ENCODE measurements at places on chromosomes 16 and 17.

- no peak for DNase-seq
Measured at GRCh38 chr17:61007980-61008379, 330.3 kb downstream of the BCAS3 start.

GRCh38 chr16:77723108-77723514, 797 bp downstream of the NUDT7 start:
- no peak for DNase-seq

DNA sequence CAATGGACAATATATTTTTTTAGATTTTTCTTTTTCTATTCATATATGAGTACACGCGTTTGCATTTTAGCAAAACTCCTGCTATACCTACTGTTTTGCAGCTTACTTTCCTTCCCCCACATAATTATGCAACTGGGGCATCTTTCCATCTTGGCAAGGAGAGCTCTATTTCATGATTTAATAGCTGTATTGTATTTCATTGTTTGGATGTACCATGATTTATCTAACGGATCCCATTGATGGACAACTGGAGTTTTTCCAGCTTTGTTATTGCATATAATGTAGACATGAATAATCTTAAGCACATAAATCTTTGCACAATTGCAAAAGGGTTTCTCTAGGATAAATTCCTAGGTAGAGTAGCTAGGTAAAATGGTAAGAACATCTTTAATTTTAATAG, 133.9 kb downstream of the PITPNC1 start:
- no peak for DNase-seq

GRCh38 chr17:68849673-68850610, 105.2 kb downstream of the ABCA8 start:
- DNase-seq: no peak

GRCh38 chr16:8530752-8531384, 59.4 kb downstream of the TMEM114 start:
- no peak for DNase-seq

- no peak for DNase-seq
Measured at GRCh38 chr17:21196126-21196525, 17.8 kb downstream of the TMEM11 start.

GRCh38 chr17:78696016-78696982, 85.8 kb downstream of the CYTH1 start:
- no peak for DNase-seq

DNA sequence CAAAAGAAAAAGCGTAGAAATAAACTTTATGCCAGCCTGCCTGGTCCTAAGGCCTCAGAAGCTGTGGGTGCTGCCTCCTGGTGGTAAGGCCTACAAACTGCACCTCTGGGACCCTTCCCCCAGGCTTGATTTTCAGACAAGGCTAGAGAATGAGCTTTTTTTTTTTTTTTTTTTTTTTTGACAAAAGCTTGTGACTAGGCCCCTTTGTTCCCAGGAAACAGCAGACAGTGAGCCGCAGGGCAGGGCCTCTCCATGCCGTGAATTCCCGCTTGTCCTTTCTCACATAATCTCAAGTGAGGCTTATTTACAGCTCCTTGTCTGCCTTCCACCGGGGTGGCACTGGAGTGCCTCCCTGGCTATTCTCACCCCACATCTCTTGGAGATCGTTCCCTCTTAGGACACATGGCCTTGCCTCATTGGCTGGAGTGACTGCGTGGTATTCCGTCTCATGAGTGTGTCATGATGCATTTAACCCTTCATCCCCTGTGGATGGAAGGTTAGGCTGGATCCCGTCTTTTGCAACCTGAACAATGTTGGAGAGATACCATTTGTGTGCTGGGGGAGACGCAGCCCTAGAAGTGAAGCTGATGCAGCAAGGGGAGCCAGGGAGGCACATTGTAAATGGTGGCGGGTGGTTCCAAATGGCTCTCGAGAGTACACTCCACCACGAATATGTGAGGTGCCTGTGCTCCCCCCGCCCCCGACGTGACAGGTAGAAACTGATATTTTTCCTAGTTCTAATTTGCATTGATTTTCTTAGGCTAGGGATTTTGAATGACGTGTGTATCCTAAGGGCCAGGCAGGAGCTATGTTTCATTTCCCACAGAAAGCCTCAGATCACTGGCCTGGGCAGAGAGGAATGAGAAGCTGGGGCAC, 49.6 kb downstream of the USP22 start:
- DNase-seq: peak; percentile 36

GRCh38 chr16:70508752-70509151, 14.6 kb downstream of the COG4 start:
- no peak for DNase-seq

DNA sequence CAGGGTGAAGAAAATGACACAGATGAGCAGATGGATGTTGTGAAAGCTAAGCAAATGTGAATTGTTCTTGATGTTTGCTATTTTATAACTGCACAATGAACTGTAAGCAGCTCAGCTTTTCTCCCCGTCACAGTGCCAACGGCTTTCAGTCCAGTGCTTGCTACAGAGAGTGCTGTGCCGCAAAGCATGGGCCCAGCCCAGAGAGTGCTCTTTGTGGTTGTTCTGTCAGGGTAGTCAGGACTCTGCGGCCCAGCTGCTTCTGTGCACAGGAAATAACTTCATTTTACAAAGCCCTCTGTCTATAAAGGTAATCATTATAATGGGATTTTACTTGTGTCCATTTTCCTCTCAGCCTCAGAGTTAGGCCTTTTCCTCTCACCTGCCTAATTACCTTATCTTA, 39.1 kb downstream of the CDRT15 start:
- DNase-seq: peak; percentile 31

- no peak for DNase-seq
Measured at GRCh38 chr17:42682722-42683403, 532 bp downstream of the CNTNAP1 start.

- DNase-seq: no peak
Measured at GRCh38 chr17:12994341-12995074, 23.3 kb downstream of the ELAC2 start.

GRCh38 chr16:88066234-88066633, 115.0 kb downstream of the BANP start:
- DNase-seq: no peak

GRCh38 chr17:9109933-9110332, 88.6 kb downstream of the NTN1 start:
- DNase-seq: no peak

DNA sequence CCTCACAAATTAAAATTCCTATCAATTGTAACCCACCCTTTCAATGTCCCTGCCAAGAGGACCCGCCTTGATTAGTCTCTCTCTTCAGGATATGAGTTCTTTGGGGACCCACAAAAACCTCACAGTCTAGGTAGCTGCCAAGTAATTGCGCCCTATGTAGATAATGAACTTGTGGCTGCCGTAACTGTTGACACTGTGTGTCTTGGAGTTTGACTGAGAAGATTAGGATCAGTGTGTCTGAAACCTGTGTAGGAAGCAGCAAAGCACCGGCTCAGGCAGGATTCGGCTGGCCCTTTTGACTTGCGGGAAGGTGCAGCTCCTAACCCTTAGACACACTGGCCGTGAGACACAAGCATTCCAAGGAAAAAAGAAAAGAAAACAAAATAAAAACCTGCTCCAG, 17.8 kb upstream of the SLC6A4 start:
- DNase-seq: no peak
